Astrocyte (in vitro differentiated cells and primary cell): ENCODE measurements at places on chromosomes 2 and 18.

DNA sequence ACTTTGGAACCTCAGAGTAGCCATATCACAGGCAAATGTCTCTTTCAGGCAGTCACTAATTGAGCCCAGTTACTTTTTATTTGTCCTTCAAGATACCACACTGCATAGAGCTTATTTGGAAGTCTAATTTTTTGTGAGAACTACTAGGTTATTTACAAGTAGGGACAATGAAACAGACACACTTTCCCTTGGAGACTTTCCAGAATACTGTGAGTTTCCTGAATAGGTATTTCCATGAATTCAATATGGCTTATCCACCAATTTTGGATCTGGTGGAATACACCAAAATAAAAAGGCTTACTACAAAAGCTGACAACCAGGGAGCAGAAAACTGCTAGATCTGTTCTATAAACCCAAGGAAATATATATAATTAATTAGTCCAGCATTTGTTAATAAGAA is 83.3 kb downstream of the NRXN1 start:
- DNase-seq: no peak

- DNase-seq: no peak
Measured at GRCh38 chr18:62324917-62325805, at the start of gene TNFRSF11A. Gene TNFRSF11A, plus strand, starts transcription at chr18:62325310. Its CDS starts 43 bp downstream, at chr18:62325353.

GRCh38 chr18:43680096-43680495 is 402.8 kb upstream of the SYT4 start:
- no peak for DNase-seq

GRCh38 chr2:16330012-16330411 is 335.6 kb downstream of the CYRIA start:
- DNase-seq: no peak

DNA sequence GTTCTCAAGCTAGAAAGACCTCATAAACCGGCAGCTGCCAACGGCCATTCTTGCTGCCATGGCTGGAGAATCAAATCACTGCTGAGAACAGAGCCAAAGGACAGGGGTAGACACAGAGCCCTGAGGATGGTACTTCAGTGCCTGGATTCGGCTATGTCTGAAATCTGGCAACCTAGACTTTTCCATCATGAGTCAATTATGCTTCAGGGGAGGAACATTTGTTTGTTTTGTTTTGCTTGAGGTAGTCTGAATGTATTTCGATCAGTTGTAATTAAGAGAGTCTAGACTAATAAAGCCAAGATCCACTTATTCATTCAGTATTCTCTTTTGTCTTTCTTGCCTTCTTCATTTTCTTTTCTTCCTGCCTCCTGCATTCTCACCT is 122.8 kb upstream of the SH3BP4 start:
- no peak for DNase-seq

GRCh38 chr18:69777248-69777647 is 170.4 kb downstream of the CD226 start:
- DNase-seq: no peak

GRCh38 chr2:101307950-101308431 is 510 bp downstream of the RNF149 start:
- DNase-seq: no peak

DNA sequence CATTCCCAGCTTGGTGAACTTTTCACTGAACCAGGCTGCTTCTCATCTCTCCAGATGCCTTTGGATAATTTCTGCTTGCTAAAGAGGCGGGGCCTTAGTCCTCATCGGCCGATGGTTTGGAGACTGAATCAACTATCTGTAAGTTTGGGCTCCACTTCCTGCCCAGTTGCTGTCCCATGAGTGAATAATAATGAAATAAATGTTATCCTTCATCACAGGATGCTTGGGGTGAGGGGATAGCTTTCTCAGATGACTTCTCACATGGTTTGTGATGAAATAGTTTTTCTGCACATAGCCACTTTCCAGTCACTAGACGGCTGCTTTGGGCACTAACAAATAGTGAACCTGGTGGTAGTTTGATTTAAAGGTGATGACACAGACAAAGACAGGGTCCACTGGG is 376.6 kb upstream of the TRIB2 start:
- peak; percentile 32 for DNase-seq

- DNase-seq: no peak
Measured at GRCh38 chr2:197445746-197446145, 7.6 kb upstream of the COQ10B start.

DNA sequence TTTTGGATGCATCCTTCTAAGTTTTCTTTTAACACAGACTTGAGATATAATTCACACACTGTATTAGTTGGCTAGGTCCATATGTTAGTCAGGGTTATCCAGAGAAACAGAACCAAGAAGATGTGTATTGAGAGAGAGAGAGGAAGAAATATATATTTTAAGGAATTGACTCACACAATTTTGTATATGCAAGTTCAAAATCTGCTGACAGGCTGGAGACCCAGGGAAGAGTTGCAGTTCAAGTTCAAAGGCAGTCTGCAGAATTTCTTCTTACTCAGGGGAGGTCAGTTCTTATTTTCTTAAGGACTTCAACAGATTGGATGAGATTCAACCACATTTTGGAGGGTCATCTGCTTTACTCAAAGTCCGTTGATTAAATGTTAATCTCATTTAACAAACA is 23.0 kb upstream of the MRO start:
- DNase-seq: no peak

DNA sequence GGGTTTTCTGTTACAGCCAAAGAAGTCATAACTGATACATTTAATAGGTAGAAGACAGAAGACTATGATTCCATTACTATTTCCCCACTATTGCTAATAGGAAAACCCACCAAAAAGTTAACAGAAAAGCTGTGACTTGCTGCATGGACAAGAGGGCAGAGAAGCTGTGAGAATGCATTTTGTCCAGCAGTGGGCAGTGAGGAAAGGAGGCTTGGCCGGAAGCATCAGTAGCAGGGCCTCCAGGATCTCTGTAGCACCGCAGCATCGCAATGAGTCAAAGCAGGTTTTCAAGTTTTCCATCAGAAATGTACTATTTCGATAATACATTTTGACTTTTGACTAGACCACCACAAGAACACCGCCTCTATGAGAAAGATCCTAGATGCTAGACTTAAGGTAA is 24.9 kb downstream of the MYO5B start:
- DNase-seq: no peak

GRCh38 chr2:237254369-237254861 is 159.5 kb downstream of the COL6A3 start:
- DNase-seq: peak; percentile 92

GRCh38 chr18:59502274-59503175 is 143.5 kb upstream of the LMAN1 start:
- DNase-seq: peak; percentile 85

GRCh38 chr2:169480079-169480465 is 778 bp downstream of the BBS5 start:
- DNase-seq: no peak

DNA sequence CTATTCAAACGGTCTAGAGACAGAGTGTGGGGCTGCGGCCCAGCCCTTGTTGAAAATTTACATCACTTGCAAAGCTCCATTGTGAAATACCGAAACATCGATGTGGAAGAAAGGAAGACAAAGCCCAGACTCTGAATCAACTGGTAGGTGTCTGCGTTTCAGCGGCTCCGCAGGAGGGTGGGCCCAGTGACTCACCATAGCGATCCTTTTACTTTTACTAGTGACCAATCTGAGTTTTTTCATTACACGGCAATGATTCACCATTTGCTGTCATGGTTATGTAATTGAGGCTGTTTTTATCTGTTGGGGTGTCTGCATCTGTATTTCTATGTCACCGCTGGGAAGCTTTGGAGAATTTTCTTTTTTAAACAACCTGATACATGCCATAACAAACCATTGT is 66.6 kb upstream of the ODC1 start:
- peak; percentile 97 for DNase-seq

- DNase-seq: no peak
Measured at GRCh38 chr18:3717376-3718025, 267.5 kb downstream of the TGIF1 start.

GRCh38 chr2:125526093-125526492 is 1129.9 kb upstream of the GYPC start:
- DNase-seq: no peak

DNA sequence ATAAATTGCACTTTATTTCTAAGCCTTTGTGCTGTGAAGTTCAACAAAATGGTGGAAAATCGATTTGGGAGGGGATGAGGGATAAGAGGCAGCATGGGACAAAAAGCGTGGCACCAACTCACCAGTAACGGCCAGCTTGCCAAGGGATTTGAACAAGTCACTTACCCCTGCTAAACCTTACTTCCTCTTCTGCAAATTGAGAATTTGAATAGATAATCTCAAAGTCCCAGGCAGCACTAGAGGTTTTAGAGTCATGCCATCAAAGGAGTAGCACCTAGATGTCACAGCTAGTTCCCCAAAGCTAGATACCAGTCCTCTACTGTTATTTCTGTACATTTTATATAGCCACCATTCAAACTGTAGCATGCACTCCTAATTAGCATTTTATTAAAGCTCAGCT is 83.7 kb upstream of the VRK2 start:
- DNase-seq: no peak

DNA sequence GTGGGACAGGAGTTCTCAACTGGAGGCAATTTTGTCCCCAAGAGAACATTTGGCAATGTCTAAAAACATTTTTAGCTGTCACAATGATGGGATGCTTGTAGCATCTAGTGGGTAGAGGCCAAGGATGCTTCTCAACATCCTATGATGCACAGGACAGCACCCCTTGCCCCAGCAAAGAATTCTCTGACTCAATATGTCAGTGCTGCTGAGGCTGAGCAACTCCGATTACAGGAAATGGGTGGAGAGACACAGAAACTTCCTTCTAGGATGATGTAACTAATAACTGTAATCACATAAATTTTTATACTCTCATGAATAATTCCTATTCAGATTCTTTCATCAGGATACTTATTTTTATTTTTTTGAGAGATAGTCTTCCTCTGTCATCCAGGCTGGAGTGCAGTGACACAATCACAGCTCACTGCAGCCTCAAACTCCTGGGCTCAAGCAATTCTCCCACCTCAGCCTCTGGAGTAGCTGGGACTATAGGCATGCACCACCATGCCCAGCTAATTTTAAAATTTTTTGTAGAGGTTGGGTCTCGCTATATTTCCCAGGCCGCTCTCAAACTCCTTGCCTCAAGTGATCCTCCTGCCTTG is 120.3 kb upstream of the ACAA2 start:
- peak; percentile 45 for DNase-seq

GRCh38 chr2:238914648-238915015 is 66.7 kb downstream of the TWIST2 start:
- peak; percentile 78 for DNase-seq

DNA sequence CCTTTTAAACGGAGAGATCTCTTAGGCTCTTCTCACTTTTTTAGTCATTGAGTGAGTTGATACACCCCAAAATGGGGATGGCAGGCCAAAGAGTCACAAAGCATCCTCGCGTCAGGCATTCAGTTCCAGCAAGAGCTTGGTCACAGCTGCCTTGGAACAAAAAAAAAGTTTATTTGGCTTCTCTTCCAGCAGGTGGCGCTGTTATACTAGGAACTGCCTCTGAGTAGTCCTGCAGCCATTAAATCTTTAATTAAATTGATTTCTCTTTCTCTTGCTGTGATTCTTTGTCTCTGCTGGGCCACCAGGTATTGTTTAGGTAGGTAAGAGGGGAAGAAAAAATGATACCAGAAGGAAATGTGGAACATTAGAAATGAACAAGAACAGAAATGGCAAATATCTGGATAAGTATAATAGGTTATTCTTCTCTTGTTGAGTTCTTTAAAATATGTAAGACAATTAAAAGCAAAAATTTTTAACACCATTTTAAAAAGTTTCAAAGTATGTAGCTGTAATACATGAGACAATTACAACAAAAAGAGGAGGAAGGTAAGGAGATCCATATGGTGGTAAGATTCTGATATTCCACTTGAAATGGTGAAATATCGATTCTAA is 175.1 kb downstream of the GALNT1 start:
- DNase-seq: peak; percentile 33

DNA sequence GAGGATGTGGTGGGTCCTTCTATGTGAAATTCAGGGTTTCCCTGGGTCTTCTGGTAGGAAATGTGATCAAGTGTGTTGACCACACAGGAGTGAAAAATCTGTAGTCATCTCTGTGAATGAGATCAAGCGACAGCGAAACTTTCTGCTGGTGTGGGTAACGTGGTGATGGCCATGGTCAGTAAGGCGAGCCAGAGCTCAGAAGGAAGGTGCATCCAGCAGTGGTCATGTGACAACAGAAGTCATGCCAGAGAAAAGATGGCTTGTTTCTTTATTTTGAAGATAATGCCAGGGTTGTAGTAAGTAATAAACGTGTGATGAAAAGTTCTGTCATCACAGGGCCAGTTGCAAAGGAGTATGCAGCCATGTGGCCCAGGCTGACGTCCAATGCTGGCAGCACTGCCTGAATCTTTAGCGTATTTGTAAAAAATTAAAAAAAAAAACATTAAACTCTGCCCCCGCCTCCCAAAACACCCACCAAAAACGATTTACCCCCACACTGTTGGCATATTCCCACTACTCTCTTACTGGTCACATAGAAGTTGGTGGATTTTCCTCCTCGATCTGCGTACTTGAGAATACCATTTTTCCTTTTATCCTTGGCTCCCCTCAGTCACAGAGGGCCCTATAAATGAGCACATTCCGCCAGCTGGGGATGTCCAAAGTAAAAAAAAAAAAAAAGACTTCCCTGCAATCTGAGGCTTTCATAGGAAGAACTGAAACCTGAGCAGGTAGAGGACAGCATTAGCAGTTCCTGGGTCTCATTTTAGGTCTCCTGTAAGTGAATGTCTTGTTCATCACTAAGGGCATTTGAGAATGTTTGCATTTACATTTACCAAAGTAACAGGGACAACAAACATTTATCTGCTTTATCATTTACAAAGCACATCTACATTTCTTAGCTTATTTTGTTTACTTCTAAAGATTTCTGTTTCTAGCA is 70.6 kb downstream of the SLC4A3 start:
- no peak for DNase-seq

DNA sequence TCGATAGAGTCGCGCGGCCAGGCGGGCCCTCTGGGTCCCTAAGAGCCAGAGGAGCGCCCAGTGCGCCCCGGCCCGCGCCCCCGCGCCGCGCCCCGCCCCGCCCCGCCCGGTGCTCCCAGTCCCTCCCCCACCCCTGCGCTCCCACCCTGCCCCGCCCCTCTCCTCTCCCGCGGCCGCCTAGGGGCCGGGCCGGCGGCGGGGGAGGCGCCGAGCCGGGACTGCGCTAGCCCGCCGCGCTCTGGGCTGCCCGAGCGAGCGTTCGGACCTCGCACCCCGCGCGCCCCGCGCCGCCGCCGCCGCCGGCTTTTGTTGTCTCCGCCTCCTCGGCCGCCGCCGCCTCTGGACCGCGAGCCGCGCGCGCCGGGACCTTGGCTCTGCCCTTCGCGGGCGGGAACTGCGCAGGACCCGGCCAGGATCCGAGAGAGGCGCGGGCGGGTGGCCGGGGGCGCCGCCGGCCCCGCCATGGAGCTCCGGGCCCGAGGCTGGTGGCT is at the start of gene GPC1:
TSS of gene GPC1 (plus strand) at position 207 of the 491 bp plus-strand sequence. CDS start at position 463, 256 bp downstream.
- DNase-seq: peak; percentile 56

DNA sequence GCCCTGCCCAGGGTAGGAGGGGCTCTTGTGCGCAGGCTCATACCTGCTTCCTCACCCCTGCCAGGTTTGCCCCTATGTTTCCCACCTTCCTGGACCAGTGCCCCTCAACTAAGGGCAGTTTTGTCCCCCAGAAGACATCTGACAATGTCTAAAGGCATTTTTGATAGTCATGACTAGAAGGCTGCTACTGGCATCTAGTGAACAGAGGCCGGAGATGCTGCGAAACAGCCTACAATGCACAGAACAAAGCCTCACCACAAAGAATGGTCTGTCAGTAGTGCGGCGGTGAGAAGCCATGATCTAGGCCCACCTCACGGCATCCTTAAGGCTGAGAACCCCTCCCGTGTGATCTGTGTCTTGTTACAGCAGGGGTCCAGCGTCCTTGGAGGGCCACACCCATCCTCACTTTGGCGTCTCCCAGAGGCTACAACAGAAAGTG is 96.0 kb downstream of the TMEM17 start:
- DNase-seq: no peak

GRCh38 chr2:156340377-156340776 is 7.9 kb upstream of the NR4A2 start:
- DNase-seq: no peak
